Large intestine (tissue), 12 donors: ENCODE measurements at places on chromosomes 6 and 20.

GRCh38 chr6:107330168-107330567 lies 129.2 kb downstream of the PDSS2 start:
- no peak for DNase-seq

GRCh38 chr6:40764726-40765125 lies 177.6 kb upstream of the LRFN2 start:
- no peak for DNase-seq

- DNase-seq = no peak
Observed at GRCh38 chr6:113634352-113635163, 222.6 kb upstream of the MARCKS start.

- DNase-seq = no peak
Observed at GRCh38 chr6:30684386-30685156, 1.9 kb downstream of the PPP1R18 start.

GRCh38 chr20:51318058-51318949 lies 224.2 kb downstream of the NFATC2 start:
- DNase-seq = peak; percentile 52

- no peak for DNase-seq
Observed at GRCh38 chr6:135810486-135810885, 41.0 kb upstream of the PDE7B start.

GRCh38 chr6:110325197-110325596 lies 33.0 kb downstream of the METTL24 start:
- peak; percentile 60 for DNase-seq

GRCh38 chr6:19337101-19337500 lies 500.1 kb upstream of the ID4 start:
- no peak for DNase-seq

DNA sequence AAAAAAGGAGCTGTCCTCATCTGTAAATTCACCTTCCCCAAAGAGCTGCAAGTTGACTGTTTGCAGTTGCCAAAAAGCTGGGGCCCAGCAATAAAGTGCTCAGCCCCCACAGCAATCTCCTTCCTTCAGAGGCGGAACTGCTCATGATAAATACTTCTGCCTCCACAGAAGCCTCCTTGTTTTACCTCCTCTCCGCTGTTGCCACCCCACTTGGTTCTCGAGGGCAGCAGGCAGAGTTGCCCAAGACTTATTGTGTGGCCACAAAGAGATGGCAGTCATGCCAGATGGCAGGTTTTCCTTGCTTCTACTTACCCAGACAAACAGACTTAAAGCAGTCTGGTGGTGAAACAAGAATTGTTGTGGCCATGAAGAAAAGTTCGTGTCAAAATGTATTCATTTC lies 66.3 kb downstream of the SLX4IP start:
- DNase-seq = no peak

DNA sequence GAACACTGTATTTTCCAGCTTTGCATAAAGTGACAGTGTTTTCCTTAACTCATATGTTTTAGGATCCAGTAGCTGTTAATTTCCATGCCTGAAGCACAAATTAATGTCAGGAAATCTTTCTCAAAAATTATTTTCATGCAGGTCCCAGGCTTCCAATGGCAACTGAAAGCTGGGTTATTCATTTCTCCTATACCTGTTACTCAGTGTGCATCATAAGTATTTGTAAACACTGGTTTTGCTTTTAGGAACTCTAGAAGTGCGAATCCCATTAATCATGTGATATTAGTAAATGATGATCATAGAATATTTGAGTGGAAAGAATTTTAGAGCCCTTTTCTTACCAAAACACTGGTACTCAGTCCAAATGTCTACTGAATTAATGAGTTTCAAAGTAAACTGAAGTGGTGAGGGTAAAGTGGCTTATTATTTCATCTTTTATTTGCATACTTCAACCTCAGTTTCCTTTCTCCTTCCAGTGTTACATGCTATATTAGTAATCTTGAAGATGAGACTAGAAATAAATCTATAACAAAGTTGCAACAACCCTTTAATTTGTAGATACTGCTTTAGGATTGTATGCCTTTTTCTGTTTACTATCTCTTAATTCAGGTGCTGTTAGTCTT lies 124.0 kb downstream of the ZFAND3 start:
- no peak for DNase-seq

DNA sequence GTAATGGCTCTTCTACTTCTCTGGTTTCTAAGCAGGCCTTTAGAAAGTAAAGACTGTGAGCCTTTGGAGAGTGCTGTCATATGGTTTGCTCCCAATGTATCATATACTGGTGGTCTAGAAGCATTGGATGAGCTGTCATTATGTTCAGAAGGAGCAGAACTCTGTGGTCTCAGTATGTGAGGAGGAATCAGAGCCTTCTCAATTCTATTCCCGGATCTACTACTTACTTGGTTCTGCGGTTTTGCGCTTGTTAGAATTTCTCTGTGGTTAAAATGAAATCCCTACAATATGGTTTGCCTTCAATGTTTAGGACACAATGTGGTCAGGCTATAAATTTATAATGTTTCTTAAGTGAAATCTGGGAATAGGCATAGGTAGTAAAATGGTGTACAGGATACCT lies 64.6 kb downstream of the RWDD2A start:
- DNase-seq = no peak

DNA sequence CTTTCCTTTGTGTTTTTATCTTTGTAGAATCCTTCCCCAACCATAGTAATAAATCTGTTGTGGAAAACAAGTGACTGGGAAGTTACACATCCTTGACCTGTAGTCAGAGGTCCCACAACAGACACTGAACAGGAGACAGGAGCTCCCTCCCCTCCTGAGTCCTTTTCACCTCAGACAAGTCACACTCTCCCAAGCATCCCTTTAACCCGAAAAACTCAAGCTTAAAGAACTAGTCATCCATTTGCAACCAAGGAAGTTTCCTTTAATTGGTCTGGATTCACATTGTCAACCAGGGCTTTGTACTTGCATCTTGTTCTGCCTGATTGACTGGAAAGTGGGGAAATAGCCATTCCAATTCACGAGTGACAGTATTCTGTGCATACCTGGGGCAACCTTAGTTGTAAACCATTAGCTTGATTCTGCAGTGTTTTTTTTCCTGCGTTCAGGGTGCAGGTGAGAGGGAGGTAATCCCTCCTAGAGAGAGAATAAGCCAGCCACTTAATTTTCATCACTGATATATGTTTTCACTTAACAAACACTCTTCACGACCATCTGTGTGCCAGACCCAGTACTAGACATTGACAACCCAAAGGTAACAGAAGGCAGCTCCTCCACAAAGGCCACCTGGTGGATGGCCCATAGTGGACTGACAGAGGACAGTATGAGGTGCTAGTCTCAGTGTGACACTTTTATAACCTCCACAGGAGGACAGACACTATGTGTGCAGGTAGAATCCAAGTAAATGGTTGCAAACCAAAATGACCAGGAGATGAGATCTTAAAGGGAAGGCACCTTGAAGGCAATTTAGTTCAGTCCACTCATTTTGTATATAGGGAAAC lies 112.4 kb downstream of the SLX4IP start:
- no peak for DNase-seq

GRCh38 chr20:37941332-37941731 lies 38.4 kb downstream of the VSTM2L start:
- no peak for DNase-seq

- DNase-seq = no peak
Observed at GRCh38 chr6:112594886-112595594, 247.9 kb downstream of the RFPL4B start.

DNA sequence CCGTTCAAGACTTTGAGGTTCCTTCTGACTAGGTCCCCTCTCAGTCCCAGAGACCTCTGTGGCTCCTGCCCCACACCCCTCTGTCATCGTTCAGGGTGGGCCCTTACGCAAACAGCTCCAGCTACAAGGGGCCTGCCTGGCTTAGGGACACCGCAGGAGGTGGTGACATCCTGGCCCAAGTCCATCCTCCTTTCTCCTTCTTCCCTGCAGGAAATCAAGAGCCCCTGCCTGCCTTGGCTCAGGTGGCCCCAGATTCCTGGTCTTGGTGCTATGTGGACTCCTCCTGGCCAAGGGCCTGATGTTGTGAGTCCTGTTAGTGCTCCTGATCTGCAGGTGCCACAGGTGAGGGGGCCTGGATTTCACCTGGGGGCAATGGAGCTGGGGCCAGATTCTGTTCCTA lies 8.1 kb downstream of the TREML4 start:
- DNase-seq = no peak

GRCh38 chr20:22532598-22532997 lies 51.8 kb downstream of the FOXA2 start:
- no peak for DNase-seq

DNA sequence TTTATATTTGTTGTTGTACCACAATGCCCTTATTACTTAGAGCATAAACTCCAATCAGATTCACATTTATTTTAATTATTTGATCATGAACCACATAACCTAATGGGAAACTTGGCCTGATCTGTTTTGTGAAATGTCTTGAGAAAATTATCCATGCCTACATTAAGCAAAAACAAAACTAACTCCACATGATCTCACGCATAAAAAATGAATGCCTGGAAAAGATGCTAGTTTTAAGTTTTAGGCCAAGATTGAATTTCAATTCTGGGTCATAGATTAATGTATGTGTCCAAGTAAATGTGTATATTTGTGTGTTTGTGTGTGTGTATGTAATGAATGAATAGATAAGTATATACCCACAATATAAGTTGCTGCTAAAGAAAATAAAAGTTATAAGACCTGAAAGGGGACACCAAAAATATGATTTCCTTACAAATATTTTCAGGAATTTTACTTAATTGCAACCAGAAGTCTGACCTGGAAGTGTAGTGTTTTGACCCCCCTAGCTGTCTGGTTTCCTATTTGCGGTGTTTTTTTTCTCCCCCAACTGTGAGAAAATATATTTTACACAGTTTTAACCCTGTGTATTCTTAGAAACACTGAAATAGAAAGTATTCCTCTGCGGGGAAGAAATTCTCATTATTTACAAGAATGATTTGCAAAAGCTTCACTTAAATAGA lies 97.2 kb downstream of the JAG1 start:
- DNase-seq = no peak

DNA sequence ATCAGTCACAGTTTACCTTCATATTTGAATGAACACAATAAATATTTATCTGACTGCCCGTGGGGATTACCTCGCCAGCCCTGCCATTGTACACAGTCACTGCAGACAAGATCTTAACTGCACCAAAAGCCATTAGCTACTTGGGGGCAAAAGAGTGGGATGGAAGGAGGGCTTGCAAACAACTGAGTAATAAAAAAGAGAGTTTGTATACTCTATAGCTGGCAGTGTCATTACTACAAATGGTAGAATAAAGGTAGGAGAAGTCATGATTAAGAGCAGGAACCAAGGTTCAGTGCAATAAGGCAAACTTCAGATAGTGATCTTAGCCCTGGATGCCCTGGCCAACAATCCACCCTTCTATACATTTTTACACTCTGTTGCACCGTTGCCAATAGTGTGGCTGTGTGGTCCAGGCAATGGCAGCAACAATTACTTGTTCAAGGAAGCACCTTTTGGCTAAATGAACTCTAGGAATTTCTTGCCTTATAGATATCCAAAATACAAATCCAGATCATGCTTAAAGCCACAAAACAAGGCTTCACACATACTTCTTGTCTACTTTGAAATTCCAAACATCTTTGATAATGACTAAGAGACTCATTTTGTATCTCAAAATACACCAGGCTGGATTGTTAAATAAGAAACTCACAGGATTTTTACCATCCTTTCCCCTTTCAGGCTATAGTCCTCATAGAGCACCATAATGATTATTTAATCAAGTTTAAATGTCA lies 955.4 kb upstream of the ADGRB3 start:
- no peak for DNase-seq

- no peak for DNase-seq
Observed at GRCh38 chr6:16965689-16966088, 136.2 kb upstream of the STMND1 start.

- no peak for DNase-seq
Observed at GRCh38 chr6:126233192-126233591, 106.7 kb upstream of the CENPW start.

- DNase-seq = no peak
Observed at GRCh38 chr6:62229231-62229630, 56.8 kb downstream of the KHDRBS2 start.

DNA sequence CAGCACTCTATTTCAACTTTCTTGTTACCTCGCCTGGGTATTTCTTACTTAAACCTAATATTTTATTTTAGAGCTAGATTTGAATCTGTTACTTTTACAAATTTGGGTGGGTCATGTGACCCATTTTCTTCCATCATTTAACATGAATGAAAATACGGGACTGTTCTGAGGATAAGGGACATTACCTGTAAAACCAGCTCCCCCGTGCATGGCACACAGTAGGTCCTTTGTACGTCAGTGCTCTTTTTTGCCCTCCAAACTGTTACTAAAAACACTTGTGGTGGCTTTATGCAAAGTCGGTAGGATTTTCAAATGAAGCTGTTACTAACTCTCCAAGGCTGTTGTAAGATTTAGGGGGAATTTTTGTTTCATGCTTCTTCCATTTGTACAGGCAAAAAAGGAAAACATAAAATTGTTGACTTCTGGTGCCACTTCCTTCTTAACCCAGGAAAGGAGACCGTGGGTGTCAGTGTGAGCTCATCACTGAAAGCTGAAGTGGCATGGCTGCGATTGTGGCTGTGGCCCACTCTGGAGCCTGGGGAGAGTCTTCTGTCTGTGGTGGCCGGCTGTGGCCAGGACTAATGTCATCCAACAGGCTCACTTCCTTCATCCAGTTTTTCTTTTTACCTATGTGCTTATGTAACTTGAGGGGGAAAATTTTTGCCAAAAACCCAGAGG lies 40.2 kb upstream of the PXDC1 start:
- no peak for DNase-seq

DNA sequence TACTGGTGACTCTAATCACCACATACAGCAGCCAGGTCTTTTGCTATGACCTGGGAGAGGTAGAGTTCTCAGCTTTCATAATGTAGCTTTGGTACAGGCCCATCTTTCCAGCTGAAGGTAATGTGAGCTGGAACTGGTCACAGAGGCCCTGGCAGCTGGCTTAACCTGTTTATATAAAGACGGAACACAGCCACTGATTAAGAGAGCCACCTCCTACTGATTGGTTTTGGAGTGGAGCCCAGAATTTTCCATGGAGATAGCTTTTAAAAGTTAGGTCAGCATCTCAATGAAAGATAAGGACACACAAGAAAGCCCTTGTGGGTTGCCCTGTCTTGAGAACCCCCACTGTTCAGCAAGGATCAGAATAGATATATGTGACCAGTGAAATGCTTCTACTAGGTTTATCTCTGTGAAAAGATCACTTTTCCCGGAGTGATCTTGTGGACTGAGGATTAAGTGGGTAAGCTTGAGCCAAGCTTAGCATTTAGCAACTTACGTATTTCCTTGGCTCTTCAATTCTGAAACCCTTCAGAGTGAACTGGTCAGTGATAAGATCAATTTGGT lies 213.7 kb upstream of the CITED2 start:
- DNase-seq = peak; percentile 78

DNA sequence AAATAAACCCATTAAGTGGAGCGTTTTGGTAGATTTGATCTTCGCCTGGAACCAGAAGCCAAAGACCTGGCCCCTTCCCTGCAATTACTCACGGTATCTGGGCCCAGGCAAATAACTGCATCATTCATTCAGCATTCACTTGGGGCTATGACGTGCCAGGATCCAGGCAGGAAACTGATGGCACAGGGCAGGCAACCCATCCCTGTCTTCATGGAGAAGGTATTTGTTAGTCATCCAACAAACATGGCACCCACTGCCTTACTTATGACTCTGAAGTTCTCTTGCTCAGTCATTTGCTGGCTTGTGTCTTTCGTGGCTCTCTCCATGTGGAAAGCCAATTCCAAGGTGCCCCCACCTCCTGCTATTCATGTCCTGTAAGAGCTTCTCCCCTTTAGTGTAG lies 232.4 kb downstream of the BMP7 start:
- DNase-seq = no peak

- DNase-seq = no peak
Observed at GRCh38 chr6:25165177-25165576, 114.0 kb upstream of the CARMIL1 start.
